RCC 7860 (cell line): ENCODE measurements at places on chromosomes 5 and 9.

GRCh38 chr5:125011419-125011818 is 265.0 kb upstream of the ZNF608 start:
- DNase-seq = no peak

DNA sequence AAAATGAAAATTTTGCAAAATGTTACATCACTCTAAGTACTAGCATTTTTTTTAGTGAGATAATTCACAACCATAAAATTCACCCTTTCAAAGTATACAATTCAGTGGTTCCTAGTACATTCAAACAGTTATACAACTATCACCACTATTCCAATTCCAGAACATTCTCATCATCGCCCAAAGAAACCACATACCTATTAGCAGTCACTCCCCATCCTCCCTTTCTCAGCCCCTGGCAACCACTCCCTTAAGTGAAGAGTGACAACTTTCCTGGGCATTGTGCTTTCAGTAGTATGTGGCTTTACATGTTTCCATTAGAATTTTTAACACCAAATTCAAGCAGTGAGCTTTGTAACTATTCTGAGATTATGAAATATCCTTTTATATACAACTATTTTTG is 81.4 kb downstream of the RASEF start:
- DNase-seq = no peak

- no peak for DNase-seq
These were observed 155.1 kb upstream of the NR4A3 start for GRCh38 chr9:99666571-99666970.

DNA sequence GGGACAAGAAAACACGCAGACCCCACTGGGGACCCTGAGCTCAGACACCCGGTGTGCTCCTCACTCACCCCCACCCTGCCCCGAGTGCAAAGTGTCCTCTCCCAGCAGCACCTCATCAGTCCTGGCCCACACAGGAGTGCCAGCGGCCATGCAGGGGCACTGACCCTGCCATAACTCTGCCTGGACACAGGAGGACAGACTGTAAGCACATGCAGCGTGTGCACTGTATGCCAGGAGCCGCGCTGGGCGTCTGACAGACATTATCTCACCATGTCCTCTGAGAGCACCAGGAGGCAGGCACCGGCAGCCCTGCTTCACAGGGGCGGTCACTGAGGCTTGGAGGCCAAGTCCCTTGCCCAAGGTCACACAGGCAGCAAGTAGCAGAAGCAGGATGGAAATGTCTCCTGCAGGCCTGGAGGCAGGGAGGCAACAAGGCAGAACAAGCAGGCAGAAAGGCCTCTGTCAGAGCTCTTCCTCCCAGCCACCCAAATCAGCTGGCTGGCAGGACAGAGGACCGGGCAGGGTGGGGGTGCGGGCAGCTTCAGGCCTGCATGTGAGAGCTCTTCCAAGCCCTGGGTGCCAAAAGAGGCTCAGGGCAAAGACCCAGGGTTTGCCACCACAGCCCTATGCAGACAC is 8.4 kb downstream of the EEIG1 start:
- DNase-seq = no peak

- no peak for DNase-seq
These were observed 128.3 kb downstream of the DOCK2 start for GRCh38 chr5:169765176-169765996.

DNA sequence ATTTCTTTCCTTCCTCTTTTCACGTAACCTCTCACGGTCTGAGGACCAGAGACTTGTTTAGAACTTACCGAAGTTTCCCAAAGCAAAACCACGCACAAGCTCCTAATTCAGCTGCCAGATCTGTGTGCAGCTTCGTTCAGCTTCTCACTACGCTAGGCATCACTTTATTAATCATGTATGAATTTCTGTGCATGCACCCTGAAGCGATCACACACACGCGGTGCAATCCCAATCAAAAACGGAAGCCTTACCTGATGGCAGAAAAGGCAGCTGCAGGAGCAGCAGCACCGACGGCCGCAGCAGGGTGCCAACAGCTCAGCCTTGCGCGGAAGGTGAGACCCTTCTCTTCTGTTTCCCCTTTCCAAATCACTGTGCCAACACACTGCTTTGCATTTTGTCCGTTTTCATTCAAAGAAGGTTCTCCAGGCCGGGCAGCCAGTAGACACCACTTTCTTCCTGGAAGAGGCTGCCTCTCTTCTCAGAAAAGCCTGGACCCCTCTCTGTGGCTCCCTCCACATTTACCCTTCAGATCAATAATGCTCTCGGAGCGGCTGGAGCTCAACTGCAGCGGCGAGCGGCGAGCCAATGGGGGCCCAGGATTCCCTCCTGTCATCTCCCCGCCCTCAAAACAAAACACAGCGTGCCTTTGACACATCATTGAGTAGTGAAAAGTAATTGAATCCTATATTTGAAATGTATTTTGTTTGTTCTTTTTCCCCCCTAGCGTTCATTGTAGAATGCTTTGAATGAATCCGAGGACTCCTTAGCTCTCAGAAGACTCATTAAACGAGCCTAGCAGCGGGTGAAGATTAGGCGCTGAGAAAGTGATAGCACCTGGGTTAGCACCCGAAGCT is at the start of gene CDH12:
Gene CDH12, minus strand, starts transcription at position 538 of the 854 bp plus-strand sequence.
- DNase-seq = no peak

DNA sequence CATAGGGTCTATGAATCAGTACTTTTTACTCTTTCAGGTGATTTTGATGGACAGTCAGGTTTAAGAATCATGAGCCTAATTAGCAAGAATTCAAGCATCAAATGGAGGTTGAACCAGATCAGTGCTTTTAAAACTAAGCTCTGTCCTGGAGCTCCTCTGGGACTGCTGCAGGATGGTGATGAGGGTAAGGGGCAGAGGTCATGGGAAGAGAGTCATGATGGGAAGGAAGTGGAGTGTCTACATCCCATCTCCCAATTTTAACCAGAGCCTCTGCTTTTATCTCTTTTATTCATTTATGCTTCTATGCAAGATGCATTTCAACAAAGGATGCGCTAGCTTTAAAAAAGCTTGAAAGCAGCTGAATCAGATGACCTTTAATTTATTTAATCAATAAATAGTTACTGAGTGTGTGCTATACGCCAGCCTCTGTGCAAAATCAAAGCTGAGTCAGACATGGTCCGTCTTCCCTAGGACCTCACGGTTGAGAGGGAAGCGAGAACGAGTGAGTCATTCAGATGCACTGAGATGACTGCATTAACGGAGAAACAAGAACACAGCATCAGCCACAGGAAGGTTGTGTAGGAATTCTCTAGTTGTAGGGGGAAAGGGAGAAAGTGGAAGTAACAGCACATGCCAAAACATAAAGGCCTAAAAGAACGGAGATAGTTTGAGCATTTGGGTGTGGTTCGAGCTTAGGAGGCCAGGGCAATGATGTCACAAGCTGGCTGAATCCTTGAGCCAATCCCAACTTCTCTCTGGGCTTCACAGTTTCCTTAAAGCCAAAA is 441.6 kb upstream of the BRINP1 start:
- DNase-seq = peak; percentile 58

DNA sequence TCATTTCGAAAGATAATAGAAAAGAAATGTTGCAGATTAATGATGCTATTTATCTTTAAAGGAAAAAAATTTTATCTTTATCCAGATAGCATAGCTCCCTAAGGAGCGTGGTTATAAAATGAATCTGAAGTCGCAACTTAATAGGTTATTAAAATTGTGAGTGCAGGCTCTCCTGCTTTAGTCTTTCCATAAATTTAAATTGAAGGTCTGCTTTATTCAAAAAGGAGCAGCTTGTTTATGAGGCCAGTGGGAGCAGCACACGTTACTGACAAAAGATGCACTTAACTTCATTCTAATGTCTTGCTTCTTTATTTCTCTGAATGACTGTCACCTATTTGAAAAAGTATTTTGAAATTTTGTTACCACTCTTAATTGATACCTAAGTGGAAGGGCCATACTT is 95.0 kb downstream of the ZCCHC7 start:
- DNase-seq = no peak

GRCh38 chr9:89388084-89388867 is 70.0 kb downstream of the SECISBP2 start:
- no peak for DNase-seq

- DNase-seq = peak; percentile 46
These were observed 100.3 kb upstream of the PANK3 start for GRCh38 chr5:168679515-168679920.

GRCh38 chr5:9239626-9240025 is 306.2 kb downstream of the SEMA5A start:
- peak; percentile 42 for DNase-seq

DNA sequence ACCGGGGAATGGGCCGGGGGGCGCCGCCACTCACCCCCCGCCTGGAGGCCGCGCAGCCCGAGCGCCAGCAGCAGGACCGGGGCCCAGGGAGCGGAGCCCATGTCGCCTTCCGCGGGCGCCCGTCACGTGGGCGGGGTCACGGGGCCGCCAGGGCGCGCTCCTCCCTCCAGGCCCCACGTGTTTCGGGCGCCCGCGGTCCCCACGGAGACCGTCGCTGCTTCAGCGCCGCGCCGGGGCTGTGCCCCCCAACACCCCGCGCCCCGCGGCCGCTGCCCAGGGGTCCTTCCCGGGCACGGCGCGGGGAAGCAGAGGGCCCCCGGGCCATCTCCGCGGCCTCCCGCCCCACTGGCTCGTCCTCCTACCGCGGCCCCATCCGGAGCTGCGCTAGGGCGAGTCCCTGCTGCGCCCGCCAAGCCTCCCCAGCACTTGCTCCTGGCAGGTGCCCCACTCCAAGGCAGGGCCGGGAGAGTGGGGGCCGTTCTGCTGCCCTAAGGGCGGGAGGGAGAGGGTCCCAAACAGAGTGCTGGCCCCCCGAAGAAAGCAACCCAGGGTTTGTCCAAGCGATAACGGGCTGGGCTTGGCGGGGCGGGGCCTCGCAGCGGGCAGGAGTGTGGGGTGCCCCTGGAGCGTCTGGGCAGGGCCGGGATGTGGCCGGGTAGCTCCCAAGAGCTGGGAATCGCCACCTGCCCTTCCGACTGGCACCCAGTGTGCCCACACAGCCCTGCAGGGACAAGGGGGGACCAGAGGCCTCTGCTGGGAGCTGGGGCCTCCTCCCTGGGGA is at the start of gene DPP7:
Gene DPP7, minus strand, starts transcription at position 121 of the 781 bp plus-strand sequence. Its CDS starts 20 bp downstream, at position 101.
- DNase-seq = peak; percentile 28

- DNase-seq = no peak
These were observed 8.7 kb downstream of the PDLIM4 start for GRCh38 chr5:132266031-132266835.

DNA sequence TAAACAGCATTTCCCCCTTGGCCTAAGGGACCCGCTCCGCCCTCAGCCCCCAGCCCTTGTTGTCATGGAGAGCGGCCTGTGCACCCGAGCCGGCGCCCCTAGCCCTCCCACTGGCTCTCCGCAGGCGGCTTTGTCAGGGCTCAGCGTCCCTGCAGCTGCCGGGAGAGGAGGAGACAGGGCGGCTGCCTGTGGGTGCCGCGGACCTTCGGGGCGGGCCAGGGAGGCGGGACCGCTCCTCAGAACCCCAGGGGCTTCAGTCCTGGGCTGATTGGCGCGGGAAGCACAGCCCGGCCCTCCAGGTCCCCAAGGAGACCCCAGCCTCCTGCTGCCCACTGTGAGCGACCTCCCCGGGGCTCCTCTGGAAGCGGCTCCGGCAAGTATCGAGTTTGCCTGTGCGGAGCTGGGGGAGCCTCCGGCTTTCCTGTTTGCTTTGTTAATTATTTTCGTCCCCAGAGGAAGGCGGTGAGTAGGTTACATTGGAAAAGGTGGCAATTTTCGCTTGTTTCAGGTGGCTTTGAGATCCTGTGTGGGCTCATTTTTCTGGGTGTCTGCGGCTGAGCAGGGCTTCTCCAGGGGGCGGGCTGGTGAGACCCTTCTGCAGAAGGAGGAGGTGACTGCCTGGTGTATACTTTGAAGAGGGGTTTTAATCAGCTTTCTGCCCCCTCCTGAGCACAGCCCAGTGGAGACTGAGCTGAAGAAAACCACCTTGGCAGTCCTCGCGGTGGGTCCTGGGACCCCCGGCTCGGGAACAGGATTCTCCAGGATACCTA is at the start of gene FGD3:
Gene FGD3, plus strand, starts transcription at position 256 of the 770 bp plus-strand sequence. CDS start 28,734 bp downstream, outside the sequence.
- no peak for DNase-seq

DNA sequence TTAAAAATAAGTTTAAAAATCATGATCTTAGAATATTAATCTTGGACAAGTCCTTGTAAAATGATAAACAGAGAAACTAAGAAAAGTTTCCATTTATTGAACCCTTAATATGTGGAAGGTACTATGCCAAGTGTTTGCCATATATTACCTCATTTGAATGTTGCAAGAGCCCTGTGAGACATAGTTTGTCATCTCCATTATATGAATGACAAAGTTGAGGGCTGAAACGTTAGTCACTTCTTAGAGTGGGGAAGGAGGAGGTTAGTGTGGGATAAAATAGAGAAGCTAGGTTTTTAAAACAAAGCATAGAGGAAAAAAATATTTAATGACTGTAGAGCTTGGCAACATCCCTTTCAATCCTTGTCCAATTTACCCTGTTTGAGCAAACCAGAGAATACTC is 2.0 kb downstream of the TNC start:
- DNase-seq = peak; percentile 79

- DNase-seq = peak; percentile 95
These were observed 280.2 kb downstream of the SEMA5A start for GRCh38 chr5:9265441-9266287.

DNA sequence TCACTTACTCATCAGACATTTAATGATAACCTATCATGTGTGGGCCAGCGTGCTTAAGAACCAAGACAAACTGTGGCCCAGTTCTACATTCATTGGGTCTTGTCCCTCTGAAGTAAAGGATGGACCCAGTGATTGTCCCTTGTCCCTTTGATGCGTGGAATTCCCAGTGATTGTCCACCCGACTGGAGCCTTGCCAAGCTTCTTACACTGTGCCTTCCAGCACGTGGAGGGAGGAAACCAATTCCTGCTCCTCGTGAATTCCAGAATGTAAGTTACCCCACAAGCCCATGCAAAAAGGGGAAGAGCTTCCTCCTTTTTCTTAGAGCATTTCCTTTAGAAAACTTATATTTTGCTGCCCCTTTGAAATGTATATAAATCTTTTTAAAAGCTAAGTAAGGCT is 7.9 kb downstream of the CKMT2 start:
- no peak for DNase-seq

DNA sequence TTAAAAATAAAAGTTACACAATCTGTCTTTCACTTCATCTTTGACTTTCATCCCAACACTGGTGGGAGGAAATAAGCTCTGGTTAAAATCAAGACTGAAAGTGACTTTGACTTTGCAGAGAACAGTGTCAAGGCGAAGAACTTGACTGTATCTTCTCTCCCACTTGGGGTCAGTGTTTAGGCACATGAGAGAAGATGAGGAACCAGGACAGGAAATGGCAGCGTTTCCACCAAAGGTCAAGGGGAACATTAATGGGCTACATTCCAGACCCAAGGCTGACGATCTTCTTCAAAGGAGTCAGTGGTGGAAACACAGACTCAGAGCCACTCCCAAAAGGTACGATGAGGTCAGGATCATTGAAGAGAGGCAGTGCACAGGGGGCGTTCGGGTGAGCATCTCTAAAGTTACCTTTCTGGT is 409.5 kb downstream of the ARHGEF28 start:
- DNase-seq = peak; percentile 61
